Left renal pelvis (tissue), 4 donors: ENCODE measurements at places on chromosomes 13 and 19.

DNA sequence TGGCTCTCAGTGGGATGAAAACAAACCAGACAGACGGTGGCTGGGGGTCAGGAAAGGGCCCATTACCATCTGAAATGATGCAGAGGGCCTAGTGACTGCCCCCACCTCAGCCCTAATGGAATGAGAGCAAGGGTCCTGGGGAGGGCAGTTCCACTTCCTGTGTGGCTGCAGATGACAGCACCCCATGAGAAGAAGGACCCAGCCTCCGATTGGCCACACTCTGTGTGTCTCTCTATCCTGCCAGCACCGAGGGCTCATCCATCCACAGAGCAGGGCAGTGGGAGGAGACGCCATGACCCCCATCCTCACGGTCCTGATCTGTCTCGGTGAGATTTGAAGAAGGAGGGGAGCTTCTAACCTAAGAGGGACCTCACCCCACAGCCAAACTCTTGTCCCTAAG, 498 bp downstream of the LILRB1 start:
- DNase-seq: no peak

- DNase-seq: no peak
These were observed 173.1 kb upstream of the RFC3 start for GRCh38 chr13:33644581-33645543.

DNA sequence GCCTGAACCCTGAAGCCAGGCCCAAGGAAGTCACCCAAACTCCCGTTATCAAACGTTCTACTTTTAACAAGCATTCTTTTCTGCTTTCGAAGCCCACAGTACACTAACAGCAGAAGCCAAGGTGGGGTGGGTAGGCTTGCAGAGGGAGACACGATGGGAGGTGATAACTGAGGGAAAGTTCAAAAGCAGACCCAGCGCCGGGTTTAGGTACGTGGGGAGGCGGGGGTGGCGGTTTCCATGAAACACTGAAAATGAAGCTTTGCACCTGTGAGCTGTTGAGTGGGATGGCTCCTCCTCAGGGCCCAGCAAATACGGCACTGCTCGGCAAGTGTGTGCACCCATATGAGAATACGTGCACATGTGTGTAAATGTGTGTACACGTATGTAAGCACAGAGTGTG, 49.8 kb downstream of the KLF2 start:
- no peak for DNase-seq

- DNase-seq: no peak
These were observed 10.8 kb upstream of the CACNG8 start for GRCh38 chr19:53951947-53952346.

DNA sequence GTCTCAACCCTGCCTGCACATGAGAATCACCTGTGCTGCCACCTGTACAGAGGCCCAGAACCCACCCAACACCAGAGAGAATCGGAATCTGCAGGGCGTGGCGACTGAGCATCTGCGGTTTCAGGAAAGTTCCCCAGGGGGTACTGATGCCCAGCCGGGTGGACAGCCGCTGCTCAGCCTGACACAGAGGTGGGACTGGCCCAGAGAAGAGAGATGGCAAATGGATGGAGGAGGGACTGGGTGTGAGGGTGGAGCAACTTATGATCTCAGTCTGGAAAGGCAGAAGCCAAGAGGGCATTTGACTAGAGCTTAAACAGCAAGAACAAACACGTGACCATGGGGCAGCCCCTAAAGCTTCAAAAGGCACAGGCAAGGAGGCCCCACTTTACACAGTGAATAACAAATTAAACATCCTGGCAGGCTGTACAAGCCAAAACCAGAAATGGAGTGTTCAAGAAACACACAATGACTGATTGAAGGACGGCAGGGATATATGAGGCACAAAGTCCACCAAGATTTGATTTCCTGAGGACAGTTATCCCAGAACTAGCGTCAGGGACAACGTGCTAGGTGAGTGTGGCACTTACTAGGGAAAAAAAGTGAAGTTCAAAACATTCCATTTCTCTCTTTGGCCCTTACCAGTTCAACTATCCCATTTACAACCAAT, 3.1 kb downstream of the RANBP3 start:
- DNase-seq: no peak

DNA sequence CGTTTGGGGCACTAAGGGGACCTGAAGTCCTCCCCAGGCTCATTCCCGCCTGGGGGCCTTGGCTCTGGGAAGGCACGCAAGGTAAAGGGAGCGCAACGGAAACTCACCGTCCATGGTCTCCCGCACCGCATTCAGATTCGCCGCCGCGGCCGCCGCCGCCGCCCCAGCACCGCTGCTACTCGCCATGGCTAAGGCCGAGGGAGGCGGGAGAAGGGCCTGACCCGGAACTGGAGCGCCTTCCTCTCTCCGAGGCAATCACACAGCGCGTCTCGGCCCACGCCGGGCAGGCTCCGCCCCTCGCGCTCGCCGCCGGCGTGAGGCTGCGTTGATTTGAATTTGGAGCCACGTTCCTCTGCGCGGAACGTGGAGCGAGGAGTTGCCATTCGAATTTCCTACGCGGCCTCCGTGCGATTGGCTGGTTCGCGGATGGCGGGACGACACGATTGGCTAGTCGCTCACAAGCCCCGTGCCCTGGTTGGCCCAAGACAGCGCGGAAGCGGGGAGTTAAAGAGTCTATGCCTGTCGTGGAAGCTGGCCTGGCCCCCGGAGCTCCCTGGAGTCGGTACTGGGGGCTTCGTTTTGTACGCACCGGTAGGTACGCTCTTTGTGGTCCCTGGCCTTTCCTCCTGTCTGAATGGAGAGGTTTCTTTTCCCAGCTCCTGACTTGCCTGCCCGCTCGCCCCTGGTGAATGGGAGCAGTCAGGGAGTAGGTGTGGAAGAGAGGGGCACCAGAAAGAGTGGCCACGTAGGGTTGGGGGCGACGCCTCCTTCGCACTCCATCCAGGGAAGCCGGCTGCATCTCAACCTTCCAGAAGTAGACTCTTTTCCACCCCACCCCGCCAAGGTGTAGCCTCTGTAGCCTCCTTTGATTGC, at the start of the genes BORA and MZT1:
BORA (plus strand) TSS at position 507 of the 873 bp plus-strand sequence. CDS start 1,018 bp downstream, outside the sequence.
MZT1 (minus strand) TSS at position 213 of the 873 bp plus-strand sequence; CDS start at position 186, 27 bp downstream.
- peak; percentile 89 for DNase-seq

DNA sequence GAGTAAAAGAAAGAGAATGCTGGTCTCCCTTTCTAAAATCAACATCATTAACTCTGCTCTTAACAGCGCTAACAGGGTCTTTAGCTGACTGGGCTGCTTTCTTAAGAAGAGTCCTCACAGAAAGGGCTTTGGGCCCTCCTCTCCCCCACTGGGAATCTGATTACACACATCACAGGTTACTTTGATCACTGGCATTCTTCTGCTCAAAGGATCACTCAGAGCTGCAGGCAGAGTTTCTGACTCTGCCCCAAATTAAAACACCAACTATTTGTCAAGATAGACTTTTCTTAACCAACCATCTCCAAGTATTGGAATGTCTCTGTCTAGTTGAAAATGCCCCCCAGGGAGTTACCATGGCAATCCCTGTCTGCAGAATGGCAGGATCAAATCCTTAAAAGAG, 31.1 kb upstream of the SIAH3 start:
- no peak for DNase-seq

DNA sequence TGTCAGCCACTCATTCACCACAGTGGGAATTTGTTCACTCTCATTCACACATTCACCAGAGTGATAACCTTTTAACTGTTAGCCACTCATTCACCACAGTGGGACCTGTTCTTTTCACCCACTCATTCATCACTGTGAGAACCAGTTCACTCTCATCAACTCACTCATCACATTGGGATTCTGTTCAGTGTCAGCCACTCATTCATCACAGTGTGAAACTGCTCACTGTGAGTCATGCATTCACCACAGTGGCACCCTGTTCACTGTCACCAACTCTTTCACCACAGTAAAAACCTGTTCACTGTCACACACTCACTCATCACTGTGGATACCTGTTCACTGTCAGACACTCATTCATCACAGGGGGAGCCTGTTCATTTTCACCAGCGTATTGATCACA, 43.5 kb upstream of the ZNF85 start:
- no peak for DNase-seq

DNA sequence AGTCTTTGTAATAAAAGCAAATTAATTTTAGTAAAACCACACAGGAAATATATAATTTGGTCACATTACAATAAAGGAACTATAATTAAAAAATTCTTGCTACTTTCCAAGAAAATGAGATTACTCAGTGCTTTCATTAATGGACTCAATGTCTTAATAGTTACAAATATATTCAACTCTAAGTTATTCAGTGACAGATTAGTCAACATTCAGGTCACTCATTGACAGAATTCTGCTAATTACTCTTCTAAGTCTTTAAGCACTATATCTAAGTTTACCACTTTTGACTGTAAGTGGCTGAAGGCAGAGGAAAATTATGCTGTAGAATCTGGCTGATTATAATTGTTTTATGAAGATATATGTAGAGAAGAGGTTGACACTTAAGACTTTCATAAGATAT, 1365.0 kb downstream of the EFNB2 start:
- DNase-seq: no peak

GRCh38 chr13:74287724-74288169, 153.5 kb upstream of the KLF12 start:
- DNase-seq: peak; percentile 90

DNA sequence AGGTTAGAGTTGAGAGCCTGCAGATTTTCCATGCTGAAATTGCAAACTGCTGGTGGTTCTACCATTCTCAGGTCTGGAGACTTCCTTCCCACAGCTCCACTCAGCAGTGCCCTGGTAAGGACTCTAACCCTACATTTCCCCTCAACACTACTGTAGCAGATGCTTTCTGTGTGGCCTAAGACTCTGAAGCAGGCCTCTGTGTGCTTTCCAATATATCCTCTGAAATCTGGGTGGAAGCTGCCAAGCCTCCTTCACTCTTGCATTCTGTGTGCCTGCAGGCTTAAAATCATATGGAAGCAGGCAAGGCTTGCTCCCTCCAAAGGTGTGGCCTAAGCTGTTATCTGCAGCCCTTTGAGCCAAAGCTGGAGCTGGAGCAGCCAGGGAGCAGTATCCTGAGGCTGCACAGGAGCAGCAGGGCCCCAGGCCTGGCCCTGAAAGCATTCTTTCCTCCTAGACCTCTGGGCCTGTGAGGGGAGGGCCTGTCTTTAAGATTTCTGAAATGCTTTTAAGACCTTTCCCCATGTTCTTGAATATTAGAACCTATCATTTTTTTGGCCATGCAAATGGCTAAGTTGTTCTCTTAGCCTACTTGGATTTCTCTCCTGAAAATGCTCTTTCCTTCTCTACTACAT, 134.1 kb upstream of the TSHZ3 start:
- DNase-seq: no peak

DNA sequence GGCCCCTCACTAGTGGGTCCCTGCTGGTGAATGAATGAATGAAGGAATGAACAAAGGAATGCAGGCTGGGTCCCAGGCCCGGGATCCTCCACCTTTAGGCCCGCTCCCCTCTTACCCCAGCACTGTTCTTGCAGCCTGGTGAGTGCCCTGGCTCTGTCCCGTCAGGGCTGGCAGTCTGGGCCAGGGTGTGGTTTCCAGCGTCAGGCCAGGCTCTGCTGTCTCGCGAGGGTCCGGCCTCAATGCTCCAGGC, 317 bp downstream of the LYL1 start:
- DNase-seq: no peak

DNA sequence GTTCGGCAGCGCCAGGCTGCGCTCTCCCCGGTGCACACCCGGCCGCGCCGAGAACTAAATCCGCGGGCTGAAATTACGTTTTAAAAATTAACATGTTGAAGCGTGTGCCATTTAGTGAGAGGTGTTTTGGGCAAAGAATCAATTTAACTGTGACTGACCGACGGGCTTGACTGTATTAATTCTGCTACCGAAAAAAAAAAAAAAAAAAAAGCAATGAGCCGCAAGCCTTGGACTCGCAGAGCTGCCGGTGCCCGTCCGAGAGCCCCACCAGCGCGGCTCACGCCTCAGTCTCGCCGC, 9.6 kb upstream of the SOX1 start:
- no peak for DNase-seq

- no peak for DNase-seq
These were observed 9.2 kb upstream of the NCCRP1 start for GRCh38 chr19:39187552-39187943.

GRCh38 chr19:34350161-34350561, 14.8 kb upstream of the GPI start:
- DNase-seq: no peak

- DNase-seq: no peak
These were observed 1.3 kb downstream of the MAN2B1 start for GRCh38 chr19:12665281-12665573.

DNA sequence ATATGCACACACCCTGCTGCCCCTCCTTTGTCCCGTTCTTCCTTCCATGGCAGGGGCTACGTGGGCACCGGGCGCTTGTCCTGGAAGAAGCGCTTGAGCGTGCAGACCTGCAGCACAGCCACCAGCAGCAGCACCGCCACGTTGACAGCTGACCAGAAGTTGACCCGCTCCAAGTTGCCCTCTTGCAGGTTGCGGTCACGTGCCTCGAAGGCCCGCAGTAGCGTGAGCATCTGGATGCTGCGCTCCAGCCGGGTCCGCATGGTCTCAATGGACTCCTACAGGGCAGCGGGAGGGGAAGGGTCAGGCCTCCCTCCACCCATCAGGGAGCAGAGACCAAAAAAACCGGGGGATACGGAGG, 3.1 kb downstream of the TMED1 start:
- DNase-seq: no peak

DNA sequence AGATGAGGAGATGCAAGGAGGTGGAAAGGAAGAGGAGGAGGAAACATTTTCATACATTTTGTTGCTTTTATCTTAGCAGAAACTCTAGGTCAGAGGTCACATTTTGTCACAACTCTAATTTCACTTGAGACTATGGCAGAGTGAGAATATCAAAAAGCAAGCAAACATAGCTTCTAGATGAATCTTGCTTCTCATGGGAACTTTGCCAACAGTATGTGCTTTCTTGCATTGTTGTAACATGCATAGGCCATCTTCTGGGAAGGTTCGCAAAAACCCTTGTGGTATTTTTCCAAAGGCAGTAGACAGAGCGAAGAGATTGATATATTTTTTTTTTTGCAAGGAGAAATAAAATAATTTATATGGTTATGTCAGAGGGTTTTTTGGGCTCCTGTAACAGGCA, 291.3 kb downstream of the MTUS2 start:
- DNase-seq: no peak

DNA sequence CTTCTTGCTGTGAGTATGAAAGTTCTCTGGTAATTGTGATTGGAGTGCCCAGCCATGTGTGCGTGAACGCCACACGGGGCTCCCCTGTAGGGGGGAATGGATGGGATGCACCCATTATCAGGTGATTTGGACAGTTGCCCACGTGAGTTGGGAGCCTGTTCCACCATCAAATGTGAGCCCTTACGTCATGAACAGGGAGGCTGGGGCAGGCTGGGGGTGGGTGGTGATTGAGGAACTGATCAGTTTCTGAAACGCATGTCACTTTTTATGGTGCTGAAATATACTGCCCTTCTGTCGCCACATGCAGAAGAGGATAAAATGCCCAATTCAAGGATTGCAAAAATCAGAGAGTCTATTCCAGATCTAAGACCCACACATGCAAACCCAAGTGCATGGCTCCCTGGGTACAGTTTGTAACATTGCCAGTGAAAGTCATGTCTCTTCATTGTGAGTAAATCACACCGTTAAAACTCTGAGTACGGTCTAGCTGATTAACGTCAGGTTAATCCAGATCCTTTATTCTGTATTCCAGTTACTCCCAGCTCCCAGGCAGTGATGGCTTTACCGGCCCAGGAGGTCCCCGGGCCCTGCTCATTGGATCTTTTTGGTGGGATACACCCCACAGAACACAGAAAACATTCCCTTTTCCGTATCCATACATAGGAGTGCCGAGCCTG, 90.2 kb downstream of the RAB20 start:
- DNase-seq: no peak
